MG63 (cell line): ENCODE measurements at places on chromosomes 3 and 15. TPM values are rescaled to one million over a fixed set of nuclear protein-coding genes. Genes with fewer than 3 reads are reported as not detected.
A peak's percentile ranks its signal among the peaks of the same experiment; 100 is the strongest.

IL12A gene
- 3.2 and 16.2 TPM in 2 replicates for total RNA-seq

CXCR6 gene
- not detected in 2 replicates for total RNA-seq

CNTN4 gene
- not detected in 2 replicates for total RNA-seq

GRCh38 chr3:32969656-32970055 is 18.2 kb downstream of the CCR4 start:
- peak; percentile 30 for DNase-seq

DNA sequence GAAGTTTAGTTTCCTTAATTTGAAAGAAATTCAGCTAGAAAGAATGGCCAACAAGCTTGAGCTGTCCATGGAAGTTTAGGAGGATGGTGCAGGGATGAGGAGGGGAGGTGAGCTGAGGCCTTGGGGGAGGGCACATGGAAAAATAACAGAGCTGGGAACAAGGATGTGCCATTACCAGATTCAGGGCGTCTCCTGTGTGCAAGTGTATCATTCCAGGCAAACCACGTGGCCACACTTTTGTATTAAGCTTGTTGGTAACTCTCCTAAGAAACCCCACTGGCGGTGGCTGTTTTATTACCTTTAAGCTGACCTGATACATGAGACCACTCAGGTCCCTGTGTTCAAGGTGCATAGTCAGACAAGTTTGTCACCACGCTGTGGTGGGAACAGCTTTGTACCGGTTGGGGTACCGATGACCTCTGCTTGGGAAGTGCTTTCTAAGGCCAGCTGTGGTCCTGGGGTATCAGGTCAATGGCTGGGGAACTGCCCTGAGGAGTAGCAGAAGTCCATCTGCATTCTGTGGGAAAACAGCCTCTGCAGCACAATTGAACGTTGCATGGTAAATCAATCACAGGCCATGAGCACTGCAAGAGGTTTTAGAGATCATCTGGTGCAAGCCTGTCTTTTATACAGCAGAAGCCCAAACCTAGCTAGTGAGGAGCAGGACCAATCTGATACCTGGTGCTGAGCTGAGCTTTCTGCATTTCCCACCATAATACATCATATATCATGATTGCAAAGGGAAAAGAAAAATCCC is 235.5 kb downstream of the THSD4 start:
- DNase-seq: no peak

- DNase-seq: no peak
Measured at GRCh38 chr3:7205535-7205934, 344.6 kb downstream of the GRM7 start.

DNA sequence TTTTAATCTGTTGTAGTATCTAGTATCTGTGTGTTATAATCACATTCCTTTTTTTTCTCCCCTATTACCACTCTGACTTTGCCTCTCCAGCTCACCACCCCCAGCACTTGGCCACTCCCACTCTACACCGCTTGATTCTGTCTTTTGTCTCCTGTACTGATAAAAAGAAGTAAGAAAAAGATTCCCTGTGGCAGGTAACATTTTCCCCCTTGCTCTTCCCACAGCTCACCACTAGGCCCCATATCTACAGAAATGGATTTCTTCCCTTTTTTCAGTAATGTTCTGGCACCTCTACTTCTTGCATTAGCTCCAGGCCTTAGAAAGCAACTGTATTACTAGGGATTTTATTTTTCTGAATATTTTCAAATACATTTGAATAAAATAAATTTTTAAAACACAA is 25.6 kb downstream of the KCNH8 start:
- DNase-seq: no peak

GRCh38 chr3:150020527-150020926 is 49.8 kb upstream of the PFN2 start:
- DNase-seq: peak; percentile 9

- DNase-seq: no peak
Measured at GRCh38 chr15:85960381-85960780, 119.3 kb upstream of the AGBL1 start.

GRCh38 chr3:130892759-130893375 is 1.0 kb upstream of the ATP2C1 start:
- peak; percentile 59 for DNase-seq

GRCh38 chr3:72802001-72802400 is 46.2 kb downstream of the SHQ1 start:
- DNase-seq: no peak

- DNase-seq: no peak
Measured at GRCh38 chr3:45078910-45079522, 52.9 kb downstream of the CLEC3B start.

DNA sequence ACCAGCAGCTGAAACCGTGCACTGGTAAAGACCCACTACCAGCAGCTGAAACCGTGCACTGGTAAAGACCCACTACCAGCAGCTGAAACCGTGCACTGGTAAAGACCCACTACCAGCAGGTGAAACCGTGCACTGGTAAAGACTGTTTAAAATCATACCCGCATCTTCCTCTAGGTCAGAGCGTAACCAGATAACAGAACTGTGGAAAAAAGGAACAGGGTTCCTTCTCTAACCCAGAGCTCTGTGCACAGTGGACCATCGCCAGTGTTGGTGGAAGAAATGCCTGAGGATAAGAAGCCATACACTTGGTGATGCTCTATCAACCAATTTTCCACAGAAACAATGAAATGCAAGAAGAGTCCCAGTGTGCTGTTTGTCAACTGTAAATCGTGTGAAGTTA is 243.4 kb downstream of the NTRK3 start:
- no peak for DNase-seq

DNA sequence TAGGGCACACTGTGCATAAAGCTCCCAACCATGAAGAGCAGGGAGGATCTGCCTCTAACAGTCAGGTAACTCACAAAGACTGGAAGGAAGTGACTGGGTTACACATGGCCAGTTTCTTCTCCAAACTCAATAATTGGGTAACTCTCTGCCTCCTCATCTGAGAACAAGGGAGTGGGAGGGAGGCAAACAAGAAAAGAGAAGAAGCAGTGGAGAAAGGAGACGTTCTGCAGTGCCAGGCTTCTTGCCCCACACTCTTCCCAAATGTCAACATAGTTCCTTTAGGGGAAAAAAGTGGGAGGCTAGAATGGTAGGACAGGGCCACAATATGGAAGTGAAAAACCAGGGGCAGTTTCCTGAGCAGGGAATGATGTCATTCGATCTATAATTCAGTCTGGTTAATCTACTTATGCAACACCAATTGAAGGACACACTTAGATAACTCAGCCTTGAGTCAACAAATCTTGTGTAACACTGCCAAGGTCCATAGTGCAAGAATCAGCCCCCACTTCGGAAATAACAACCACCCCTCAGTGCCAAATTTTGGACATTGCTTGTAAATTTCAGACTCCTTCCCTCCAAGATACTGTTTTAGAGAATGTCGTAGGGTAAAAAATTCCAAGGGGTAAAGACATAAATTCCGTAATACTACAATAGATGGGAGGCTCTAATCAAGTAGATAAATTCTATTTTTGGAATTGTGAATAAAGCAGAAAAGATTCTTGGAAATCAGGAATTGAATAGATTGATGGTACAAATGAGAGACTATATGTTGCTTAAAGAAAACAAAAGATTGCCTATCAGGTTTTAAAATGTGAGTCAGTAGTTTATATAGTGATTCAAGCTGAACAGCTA is 143.0 kb downstream of the LPP start:
- peak; percentile 36 for DNase-seq

- no peak for DNase-seq
Measured at GRCh38 chr3:77053795-77054194, 13.9 kb downstream of the ROBO2 start.

- DNase-seq: no peak
Measured at GRCh38 chr3:174287705-174288104, 571.4 kb upstream of the NAALADL2 start.

DNA sequence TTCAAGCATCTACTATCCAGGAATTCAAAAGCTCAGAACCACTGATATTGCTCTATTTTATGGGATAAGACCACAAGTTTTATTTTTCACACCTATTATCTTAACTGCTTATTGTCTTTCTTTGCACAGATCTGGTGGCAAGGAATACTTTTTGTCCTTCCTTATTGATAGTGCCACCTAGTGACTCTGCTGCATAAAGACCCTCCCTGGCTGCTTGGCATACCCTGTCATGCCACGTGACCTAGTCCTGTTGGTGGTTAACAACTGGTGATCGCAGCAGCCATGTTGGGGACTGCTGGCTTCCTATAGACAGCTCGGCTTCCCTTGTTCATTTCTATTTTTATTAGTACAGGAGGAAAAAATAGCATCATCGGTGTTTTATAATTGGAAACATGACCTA is 236.3 kb downstream of the MEX3B start:
- peak; percentile 25 for DNase-seq
